Neural progenitor cell (in vitro differentiated cells): ENCODE measurements at places on chromosomes 2 and 18. TPM values are rescaled to one million over a fixed set of nuclear protein-coding genes. Genes with fewer than 3 reads are reported as not detected.

C2orf72 gene
- total RNA-seq, result 2.4 TPM in 2 replicates

MARCO gene
- total RNA-seq, result not detected in 2 replicates

DSG3 gene
- total RNA-seq, result not detected in 2 replicates

POU3F3 gene
- 0.25 TPM in 1 of 2 replicates, not detected in the other for total RNA-seq

SP140 gene
- total RNA-seq, result 0.06 TPM in 1 of 2 replicates, not detected in the other

GCKR gene
- total RNA-seq, result 2.2 TPM in 1 of 2 replicates, not detected in the other

KYNU gene
- total RNA-seq, result 0.96 TPM in 1 of 2 replicates, not detected in the other

CASP10 gene
- 1.4 and 2.2 TPM in 2 replicates for total RNA-seq

SESTD1 gene
- 24.8 and 43.1 TPM in 2 replicates for total RNA-seq

- DNase-seq, result no peak
Measured at GRCh38 chr2:119316066-119316465, 50.6 kb downstream of the C2orf76 start.

- no peak for DNase-seq
Measured at GRCh38 chr18:36757991-36758390, 70.8 kb downstream of the TPGS2 start.

DNA sequence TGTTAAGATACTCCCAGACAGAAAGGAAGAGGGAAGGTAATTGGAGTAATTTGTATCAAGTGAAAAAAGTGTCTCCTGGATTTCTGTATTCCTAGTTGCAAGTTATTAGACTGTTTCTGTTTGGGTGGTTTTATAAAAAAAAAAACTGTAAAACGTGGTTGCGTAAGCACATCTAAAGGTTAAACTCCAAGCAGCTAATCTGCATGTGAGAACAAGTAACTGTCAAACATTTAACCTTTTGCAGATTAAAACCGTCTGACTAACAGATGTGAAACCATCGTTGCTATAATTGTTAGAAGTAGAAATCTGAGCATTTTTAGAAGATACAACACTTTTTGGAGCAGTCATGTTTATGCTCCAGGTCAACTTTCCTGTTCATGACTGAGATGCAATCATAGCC is 72.3 kb downstream of the AFF3 start:
- DNase-seq, result no peak

DNA sequence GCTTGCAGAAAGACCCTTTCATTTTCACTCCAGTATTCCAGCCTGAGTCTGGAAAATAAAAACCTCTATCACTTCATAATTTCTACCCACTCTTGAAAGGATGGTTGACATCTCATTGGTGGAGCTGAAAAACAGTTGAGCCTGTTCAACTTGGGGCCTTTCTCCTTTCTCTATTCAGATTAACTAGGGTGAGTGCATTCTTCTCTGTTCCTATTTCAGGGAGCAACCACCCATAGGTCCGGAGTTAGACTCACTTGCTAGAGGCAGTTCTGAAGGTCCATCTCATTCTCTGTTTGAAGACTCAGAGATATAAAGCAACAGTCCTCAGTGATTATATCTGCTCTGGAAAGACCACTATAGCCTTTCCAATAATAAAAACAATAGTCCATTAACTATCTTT is 167.9 kb upstream of the SPOPL start:
- no peak for DNase-seq

- DNase-seq, result peak; percentile 35
Measured at GRCh38 chr2:111985514-111985913, 69.6 kb upstream of the TMEM87B start.

DNA sequence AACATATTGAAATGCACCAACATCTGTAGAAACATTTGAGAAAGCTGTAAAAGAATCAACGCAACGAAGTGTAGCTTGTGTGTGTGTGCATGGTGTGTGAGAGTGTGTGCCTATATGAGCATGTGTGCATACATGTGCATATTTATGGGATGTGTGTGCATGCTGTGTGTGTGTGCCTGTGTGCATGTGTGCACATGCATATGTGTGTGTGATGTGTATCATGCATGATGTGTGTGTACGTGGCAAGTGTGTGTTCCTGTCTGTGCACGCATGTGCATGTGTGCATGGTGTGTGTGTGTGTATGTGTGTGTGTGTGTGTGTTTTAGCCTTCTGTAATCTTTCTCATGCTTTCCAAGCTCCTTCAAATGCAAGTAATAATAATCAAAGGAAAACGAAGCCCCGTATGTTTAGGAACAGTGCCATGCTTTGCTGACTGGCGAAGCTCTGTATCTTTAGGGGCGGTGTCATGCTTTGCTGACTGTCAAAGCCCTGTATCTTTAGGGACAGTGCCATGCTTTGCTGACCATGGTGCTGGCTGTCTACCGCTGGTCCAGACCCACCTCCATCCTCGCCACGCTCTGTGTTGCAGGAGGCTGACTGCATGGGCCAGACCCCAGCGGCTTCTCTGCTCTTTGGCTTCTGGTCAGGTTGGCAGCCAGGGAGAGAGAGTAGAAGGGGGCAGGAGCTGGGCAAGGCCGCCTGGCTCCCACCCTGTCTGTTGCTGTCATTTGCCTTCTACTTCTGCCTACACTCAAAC is 129.2 kb downstream of the ASB1 start:
- no peak for DNase-seq

DNA sequence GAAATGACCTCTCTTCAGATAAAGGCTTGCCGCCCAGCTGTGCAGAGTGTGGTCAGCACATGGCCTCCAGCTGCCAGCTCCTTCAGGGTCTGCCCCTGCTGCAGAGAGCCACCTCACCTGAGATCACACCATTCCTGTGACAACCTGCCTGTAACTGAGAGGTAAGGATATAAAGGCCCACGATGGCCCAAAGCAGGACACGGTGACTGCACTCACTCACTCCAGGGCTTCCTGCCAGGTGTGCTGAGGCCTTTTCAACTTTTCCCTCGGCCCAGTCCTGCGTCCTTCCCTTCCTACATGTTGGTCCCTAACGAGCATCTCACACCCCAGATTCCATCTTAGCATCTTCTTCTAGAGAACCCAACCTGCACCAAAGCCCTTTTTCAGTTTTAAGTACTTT is 36.2 kb downstream of the ANKRD44 start:
- DNase-seq, result no peak

- no peak for DNase-seq
Measured at GRCh38 chr18:51157215-51157614, 40.3 kb downstream of the MEX3C start.

DNA sequence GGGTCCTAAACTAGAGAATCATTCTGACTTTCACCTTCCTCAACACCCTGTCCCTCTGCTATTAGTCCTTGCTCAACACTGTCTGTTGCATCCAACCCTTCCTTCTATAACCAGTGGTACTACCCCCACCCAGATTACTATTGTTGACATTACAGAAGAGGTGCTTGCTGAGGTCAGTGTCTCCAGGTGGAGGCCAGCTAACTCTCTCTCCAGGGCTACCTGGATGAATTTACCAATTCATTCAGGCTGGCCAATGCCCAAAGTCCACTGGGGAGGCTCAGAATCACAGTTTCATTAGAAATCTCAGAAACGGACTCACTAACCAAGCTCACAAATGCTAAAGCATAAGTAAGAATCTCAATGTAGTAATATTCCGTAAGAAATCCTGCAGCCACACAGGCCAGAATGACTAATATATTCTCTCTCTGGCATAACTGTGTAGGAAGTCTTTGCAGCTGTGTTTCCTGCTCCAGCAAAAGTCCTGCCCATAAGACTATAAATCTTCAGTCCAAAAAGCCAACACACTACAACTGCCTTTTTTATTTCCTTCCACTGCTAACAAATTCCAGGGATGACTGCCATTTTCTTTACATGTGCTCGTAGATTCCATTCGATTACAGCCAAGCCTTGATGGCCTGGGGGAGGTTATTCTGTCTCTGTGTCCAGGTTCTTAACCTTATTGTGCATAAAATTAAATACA is 10.0 kb upstream of the TTR start:
- no peak for DNase-seq

DNA sequence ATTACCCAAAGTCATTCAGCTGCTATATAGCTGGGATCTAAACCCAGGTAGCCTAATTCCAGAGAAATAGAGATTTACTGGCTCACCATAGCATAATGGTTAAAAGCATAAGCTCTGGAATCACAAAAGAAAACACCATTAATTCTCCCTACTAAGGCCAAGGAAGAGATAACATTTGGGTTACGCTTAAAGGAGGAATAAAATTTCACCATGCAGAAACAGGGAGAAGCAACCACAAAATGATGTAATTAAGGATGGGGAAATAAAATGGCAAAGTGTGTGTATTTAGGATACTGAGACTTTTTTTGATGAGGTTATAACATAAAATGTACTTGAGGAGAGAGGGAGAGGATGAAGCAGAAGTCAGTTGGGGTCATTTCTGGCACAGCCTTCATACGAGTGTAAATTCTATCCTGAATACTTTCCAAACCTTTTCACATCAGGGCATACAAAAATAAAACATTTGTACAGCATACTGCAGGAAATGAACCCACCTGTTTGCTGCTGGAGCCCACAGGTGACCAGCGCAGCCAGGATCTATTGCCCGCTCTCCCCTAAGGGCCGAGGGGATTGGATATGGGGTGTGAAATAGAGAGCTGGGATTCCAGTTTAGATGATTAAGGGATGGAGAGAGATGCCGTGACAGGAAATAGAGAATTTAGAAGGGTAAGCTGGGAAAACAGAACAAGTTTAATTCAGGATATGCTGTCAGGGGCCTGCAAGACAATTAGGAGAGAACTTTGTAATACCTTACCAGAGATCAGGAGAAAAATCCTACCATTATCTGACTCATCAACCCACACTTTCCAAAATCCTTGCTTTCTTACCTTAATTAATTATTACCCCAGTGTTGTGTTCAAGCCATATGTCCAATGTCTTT is 43.8 kb upstream of the SERTAD2 start:
- DNase-seq, result no peak

GRCh38 chr18:45723567-45724355 is at the start of gene SLC14A1:
TSS of gene SLC14A1 (plus strand) at chr18:45724181. CDS start at chr18:45730321, 6,140 bp downstream.
- no peak for DNase-seq

DNA sequence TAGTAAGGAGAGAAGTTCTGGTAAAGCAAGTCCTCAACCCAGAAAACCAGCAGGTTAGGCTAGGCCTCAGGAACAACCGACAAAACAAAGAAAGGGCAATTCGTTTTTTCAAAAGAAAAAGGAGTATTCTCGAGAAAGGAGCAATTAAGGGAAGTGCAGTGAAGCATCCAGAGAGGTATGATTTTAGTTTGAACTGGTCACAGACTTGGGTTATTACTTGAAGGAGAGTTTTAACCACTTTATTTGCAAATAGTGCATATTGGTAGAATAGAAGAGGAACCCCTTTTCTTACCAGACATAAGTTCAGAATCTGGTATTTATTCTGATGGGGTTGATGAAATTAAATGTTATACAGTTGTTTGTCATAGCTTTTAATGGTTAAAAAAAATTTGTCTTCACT is 110.0 kb upstream of the GCFC2 start:
- DNase-seq, result no peak

GRCh38 chr2:230671117-230671516 is 41.5 kb upstream of the CAB39 start:
- no peak for DNase-seq

DNA sequence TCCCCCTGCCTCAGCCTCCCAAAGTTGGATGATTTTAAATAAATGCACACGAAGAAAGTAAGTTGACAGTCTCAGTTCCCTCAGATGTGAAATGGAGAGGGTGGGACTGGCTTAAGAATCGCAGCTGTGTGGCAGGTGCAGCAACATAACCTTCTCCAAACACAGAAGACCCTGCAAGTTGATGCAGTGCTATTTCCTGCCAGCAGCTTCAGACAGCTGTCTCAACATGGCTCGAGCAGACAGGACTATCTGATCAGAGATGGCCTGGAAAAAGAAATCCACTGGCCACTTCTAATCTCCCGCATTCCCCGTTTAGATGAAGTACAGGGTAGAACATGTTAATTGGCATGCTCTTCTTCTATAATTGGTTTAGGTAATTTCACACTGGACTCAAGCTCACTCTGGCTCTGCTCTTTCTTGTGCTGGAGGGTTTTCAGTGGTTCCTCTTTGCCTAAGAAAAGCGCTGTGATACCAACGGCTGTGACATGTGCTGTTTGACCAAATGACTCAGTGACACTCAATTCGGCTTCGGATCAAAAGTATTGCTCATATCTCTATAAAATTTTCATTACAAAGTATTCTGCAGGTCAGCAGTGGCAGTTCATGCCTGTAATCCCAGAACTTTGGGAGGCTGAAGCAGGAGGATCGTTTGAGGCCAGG is 40.2 kb downstream of the MYOM1 start:
- peak; percentile 13 for DNase-seq

DNA sequence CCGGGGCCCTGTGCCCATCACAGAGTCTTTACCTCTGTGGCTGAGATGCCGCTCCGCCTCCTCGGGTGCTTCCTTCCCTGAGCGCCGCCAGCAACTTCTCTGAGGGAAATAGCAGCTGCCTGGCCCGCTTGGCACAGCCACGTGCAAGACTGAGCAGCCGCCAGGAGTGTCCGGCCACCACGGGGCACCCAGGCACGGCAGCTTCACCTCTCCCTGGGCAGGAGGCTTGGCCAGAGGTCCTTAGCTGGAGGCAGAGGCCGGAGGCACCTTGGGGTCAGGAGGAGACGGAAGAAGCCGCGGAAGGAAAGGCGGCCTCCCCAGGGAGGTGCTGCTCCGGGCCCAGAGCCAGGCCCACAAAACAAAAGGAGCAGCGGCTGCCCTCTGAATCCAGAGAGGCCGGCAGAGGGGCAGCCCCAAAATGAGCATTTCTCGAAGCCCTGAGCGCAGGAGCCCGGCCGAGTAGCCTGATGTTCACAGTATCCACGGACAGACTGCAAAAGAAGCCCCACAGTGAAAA is 6.0 kb upstream of the LIMS2 start:
- no peak for DNase-seq

DNA sequence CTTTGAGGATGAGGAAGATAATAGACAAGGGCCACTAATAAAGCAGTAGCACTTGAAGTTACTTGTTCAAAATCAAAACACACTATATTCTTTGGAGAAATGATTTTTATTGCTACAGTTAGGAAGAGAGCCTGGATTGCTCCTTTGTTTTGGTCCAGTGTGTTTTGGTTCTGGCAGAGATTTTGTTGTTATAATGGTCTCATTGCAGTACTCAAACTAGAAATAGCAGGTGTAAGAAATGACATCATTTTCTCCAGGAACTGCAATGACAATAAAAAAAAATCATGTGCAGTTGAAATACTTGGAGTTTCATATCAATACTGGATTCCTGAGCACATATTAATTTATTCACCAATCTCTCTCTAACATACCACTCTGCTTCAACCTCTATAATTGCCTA is 490.3 kb downstream of the CCDC85A start:
- no peak for DNase-seq

DNA sequence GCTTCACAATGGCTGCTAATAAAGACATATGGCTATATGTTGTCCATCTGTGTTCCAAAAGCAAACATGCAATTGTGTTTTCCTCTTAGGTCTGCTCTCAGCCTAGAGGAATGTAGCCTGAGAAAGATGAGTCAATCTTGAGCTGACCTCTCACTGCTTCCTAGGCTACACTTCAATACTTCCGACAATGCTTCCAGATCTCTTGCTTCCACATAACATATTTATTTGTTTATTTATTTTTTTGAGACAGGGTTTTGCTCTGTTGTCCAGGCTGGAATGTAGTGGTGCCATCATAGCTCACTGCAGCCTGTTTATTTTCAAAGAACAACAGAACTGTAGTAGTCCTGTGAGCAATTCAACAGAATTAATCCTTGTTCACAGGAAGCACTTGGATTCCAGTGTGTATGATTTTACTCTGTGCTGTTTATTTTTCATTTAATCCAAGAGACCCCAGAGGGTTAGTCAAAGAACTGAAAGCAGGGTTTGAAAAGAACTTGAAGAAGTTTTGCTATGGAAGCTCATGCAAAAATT is 437.9 kb downstream of the TXNL1 start:
- no peak for DNase-seq
